ENCODE measurements at places on chromosomes 13 and 19.

GRCh38 chr19:17378271-17378670 lies 1.1 kb upstream of the PLVAP start:
- no peak for DNase-seq

GRCh38 chr13:79318664-79319063 lies 87.4 kb downstream of the RBM26 start:
- no peak for DNase-seq

GRCh38 chr19:48554385-48555091 lies 2.6 kb downstream of the SULT2B1 start:
- DNase-seq = no peak

GRCh38 chr13:45602183-45603170 lies 13.1 kb downstream of the ERICH6B start:
- no peak for DNase-seq

GRCh38 chr13:77979721-77980385 lies 61.2 kb upstream of the EDNRB start:
- no peak for DNase-seq

DNA sequence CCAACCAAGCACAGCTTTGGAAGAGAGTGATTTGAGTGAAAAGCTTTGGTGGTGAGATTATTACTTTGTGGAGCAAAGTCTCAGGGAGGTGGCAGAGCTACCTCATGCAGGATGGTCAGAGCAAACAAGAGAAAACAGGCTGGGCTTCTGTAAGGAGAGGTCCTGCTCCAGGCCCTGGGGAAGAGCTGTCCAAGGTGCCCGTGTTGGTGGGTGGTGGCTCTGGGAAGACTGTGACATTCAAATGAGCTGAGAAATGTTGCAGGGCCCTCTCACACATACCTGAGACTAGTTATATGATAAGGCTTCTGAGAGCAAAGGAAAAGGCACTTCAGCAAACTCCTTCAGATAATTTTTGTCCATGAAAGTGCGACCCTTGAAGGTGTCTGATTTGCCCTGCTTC lies 205.5 kb upstream of the SOX21 start:
- DNase-seq = no peak

All from KG1 (cell line).